Effector CD4-positive, alpha-beta T cell (primary cell): ENCODE measurements at places on chromosomes 5 and 9.

DNA sequence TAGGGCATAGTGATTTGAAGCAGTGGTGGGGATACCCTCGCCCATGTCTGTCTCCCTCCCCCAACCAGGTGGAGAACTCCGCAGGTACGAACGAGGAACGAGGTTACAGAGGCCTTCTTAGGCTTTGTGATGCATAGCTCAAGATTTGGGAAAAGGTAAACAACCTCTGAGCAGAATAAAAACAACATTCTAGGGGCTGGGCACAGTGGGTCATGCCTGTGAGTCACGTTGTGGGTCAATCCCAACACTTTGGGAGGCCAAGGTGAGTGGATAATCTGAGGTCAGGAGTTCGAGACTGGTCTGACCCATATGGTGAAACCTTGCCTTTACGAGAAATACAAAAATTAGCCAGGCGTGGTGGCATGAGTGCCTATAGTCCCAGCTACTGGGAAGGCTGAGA, 3.6 kb upstream of the LCP2 start:
- no peak for DNase-seq

GRCh38 chr9:38295764-38296163, 96.7 kb upstream of the ALDH1B1 start:
- no peak for DNase-seq

GRCh38 chr9:137150617-137151457, 11.9 kb downstream of the GRIN1 start:
- no peak for DNase-seq

DNA sequence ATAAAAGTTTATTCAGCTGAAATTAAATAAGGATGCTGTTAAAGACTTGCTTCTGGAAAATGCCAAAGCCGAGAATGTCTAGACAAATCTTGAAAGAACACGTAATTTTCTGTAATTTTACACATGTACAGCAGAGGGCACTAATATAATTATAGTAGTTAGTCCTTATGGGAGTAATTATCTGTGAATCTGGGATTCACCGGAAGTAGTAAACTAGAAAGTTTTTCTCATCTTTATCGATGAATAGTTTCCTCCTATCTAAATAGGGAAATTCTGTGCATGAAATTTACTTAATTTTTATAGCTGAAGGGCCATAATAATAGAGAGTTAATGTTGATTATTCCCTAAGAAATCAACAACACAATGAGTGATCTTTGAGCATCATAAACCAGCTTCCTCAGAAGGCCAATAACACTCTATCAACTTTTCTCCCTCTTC, 18.4 kb upstream of the CNTLN start:
- DNase-seq: no peak

DNA sequence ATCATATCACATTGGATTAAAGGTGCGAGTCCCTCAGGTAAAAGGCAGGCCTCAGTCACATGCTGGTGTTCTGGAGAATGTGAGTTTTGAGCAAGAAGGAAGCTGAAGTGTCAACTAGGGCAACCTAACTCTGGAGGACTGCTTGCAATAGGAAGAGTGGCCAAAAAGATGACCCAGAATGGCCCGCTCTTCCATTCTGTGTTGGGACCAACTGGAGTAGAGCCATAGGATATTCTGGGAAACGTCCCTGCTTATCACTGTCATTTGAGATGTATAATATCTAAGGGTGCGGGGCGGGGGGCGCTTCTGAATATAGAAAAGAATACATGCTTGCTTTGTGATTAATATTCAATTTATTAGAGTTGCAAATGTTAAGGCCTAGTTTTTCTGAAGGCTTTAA, 7.1 kb upstream of the TRIM7 start:
- no peak for DNase-seq

DNA sequence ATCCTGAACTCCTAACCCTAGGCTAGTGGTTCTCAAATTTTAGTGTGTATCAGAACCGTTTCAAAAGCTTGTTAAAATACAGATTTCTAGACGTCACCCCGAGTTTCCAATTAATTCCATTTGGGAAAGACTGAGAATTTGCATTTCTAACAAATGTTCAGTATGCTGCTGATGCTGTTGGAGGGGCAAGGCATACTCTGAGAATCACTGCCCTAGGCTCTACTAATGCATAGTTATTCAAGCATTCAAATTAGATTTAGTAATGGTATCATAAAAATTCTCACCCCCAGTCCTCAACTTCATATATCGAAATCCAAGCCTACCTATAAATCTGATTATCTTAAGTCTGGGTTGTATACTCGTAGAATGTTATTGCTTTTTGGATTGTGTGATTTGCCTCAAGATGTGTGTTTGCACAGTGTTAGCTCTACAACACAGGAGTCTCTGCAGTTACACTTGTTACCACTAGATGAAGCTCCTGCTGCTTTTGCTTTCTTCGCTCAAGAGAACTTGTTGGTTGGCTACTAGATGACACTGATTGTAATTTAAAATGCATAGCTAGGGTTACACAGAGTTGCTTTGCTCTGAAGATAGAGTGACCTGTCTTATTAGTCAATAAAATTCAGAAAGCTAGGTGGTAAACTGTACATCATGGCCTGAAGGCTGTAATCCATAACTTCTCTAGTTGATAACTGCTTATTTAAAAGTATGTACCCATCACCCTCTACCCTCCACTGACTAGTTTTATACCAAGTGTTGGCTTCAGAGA, 7.5 kb upstream of the ERAP2 start:
- no peak for DNase-seq

GRCh38 chr5:142782976-142783530, 12.9 kb downstream of the ARHGAP26 start:
- no peak for DNase-seq

GRCh38 chr5:11104210-11104609, 343.2 kb upstream of the DAP start:
- DNase-seq: no peak

DNA sequence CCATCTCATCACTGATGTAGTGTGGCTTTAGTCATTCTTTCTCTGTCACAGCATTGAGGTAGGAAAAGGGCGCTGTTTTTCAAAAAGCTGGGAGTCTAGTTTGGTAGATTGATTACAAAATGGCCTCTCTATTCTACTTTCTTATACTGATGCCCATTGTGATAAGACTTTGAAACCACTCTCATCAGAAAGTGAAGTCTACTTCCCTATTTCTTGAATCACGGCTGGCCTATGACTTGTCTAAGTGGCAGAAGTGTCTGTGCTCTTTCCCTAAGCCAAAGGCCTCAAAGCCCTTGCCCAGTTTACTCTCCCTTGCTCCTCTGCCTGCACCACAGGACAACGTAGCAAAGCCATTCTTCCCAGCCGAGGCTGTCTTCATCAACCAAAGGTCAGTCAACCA, 83.0 kb upstream of the IL33 start:
- no peak for DNase-seq

- no peak for DNase-seq
These were observed 23.9 kb downstream of the DCP2 start for GRCh38 chr5:113000466-113000865.

DNA sequence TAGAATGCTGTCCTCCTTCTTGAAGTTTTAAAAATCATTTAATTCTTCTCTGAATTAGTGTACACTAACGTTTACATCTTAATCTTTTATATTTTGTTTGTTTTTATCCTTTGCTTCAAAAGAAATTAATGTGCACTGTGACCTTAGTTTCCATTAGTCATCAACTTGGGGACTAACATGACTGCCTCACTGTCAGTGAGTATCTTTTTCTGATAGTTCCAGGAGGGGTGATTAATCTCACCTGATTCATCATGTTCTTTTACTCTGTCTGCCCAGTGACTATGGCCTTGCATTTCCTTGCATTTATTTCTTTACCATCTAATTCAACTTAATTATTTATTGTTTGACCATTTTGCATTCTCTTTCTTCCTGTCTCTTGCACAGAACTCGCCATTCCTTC, 33.4 kb upstream of the NR3C1 start:
- no peak for DNase-seq

DNA sequence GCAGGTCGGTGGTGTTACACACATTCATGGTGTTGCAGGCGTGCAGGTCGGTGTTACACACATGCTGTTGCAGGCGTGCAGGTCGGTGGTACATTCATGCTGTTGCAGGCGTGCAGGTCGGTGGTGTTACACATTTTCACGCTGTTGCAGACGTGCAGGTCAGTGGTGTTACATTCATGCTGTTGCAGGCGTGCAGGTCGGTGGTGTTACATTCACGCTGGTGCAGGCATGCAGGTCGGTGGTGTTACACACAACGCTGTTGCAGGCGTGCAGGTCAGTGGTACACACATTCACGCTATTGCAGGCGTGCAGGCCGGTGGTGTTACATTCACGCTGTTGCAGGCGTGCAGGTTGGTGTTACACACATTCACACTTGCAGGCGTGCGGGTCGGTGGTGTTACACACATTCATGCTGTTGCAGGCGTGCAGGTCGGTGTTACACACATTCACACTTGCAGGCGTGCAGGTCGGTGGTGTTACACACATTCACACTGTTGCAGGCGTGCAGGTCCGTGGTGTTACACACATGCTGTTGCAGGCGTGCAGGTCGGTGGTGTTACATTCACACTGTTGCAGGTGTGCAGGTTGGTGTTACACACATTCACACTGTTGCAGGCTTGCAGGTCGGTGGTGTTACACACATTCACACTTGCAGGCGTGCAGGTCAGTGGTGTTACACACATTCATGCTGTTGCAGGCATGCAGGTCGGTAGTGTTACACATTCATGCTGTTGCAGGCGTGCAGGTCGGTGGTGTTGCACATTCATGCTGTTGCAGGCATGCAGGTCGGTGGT, 11.1 kb downstream of the DPP7 start:
- no peak for DNase-seq

- no peak for DNase-seq
These were observed 135.6 kb downstream of the SEMA6A start for GRCh38 chr5:116438979-116439554.
